ENCODE measurements at places on chromosomes 13 and 19.

DNA sequence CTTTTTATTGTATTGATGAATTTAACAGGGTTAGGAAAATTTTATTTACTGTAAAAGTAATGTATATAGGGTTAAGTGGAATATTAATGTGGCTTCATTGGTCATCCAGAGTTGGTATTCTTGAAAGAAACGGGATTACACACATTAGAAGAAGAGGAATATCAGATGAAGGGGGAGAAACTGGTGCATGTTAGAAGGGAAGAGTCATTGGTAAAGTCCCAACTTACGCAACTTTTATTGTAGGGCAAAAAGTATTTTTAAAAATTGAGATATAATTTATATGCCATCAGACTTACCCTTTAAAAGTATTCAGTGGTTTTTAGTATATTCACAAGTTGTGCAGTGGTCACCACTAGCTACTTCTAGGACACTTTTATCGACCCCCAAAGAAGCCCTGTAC, 47.3 kb downstream of the DNAJC3 start:
- no peak for DNase-seq

DNA sequence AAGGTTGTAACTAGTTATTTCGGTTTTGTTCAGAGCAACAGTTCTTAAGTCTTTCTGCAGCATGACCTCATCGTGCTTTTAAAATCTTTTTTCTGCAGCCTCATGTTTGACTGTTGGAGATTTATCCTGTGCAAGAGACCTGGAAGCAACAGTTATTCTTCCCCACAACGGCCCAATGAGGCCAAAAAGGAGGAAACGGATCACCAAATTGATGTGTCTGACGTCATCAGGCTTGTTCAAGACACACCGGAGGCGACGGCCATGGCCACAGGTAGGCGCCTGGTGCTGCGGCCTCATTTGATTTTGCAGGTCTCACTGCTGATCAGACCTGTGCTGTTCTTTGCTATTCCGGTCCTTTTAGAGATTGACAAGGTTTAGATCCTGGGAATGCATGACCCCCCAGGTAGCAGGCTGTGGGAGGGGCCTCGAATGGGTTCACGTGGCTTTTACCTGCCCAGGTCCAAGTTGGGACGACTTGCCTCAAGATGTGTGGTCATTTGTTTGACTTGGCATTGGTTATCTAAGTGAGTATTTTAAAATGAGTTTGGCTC, 66.8 kb upstream of the MCF2L start:
- DNase-seq, result no peak

DNA sequence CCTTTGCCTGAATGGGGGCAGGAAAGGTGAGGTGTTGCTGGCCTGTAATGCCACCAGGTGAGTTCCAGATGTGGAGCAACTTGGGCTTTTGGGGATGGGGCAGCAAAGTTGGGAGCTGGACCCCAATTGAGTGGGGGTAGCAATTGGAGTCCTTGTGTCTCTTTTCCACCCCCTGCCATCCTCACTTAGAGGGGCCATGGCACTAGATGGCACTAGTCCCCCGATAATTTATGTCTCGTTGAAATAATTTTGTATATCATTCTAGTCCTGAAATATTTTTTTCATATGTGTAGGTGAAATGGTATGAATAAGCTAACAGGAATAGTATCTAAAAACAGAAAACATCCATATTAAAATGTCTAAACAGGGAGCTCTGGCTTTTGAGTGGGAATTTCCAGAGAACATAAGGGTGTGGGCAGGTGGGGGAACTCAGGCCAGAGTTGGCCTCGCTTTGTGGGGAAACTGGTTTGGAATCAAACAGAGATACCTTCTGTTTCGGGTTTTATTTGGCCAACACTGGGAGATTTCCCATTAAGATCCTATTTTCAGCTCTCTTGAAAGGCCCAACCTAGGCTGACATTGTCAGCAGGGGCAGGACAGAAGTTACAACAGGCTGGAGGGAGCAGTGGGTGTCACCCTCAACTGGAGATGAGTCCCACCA, 3.4 kb downstream of the ZNF576 start:
- DNase-seq, result no peak

DNA sequence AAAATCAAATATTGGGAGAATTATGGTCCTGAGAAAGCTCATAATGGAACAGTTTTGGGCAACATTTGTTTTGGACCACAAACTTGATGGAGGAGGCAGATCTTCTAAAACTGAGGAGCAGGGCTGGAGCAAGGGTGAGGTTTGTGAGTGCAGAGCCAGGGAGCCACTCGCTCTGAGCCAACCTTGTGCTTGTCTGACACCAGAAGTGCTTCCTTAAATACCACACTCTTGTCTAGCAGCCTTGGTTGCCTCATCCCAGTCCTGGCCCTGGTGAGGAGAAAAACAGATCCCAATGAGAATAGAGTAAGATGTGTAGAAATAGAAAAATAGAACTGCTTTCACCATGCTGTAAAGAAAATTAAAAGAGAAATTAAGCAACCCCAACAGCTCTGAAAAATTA, 6.7 kb downstream of the ZNF317 start:
- DNase-seq, result no peak

- no peak for DNase-seq
These were observed 82.8 kb downstream of the CRYL1 start for GRCh38 chr13:20442798-20443381.

GRCh38 chr19:16289594-16289993, 35.0 kb upstream of the KLF2 start:
- no peak for DNase-seq

DNA sequence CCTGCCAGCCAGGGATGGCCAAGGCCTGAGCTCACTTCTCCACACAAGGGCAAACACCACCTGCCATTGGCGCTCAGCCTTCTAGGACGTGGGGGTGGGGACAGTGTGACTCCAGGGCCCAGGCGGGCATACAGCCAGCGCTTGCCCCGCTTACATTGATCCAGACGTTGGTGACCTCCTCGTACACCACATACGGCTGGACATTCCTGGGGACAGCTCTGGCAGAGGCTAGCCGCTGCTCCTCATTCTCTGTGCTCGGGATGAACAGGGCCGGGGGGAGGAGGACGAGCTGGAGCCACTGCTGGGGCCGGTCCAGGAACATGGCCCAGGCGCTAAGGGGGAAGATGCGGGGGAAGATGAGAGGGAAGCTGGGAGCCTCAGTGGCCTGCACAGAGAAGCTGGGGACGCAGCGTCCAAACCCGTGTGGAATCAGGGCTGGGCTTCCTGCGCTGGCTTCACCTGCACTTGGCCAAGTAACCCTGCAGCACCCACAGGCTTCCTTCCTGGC, 25.1 kb upstream of the MYDGF start:
- DNase-seq, result no peak

DNA sequence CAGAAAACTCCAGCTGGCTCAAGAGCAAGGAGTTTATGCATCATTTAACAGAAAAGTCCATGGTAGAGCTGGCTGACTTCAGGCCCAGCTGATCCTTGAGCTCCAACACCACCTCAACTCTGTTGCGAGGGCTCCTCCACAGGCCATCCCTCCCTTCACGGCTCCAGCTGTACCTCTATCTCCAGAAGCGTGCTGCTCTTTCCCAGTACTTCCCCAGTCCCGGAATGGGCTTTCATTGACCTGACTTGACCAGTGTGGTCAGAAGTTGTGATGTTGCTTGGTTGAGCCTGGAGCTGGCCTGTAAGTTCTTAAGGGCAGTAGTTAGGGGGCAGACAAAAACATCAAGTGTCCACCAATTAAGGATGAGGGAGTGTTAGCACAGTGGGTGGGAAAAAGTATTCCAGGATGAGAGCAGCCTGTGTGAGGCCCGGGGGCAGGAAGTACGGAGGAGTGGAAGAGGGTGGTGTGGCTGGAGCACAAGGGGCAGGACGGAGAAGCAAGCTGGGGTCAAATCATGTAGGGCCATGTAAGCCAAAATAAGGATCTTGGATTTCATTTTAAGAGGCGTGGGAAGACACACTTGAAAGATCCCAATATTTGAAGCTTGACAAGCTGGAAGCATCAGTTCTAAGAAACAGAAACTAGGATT, 24.0 kb downstream of the SKA3 start:
- DNase-seq, result no peak

DNA sequence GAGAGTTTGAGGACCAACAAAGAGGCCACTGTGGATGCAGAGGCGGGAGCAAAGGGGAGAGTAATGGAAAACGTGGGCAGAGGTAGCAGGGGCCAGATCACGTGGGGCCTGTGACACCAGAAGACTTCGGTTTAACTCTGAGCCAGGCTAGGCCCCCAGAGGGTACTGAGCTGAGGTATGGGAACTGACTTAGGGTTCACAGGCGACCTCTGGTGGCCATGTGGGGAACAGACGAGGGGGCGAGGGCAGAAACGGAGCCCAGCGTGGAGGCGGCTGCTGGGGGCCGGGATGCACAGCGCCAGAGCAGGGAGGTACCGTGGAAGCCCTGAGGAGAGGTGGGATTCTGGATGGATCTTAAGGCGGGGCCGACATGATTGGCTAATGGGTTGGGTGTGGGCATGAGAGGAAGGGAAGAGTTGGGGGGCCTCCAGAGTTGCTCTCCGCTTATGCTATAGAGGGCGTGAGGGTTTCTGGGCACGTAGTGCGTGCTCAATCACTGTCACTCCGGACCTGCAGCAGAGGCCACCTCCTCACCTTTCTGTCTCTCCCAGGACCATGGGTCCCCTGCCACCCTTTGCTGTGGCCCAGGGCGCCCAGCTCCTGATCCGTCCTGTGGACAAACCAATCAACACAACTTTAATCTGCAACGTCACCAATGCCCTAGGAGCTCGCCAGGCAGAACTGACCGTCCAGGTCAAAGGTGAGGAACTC, 13.7 kb downstream of the PVR start:
- peak; percentile 80 for DNase-seq

DNA sequence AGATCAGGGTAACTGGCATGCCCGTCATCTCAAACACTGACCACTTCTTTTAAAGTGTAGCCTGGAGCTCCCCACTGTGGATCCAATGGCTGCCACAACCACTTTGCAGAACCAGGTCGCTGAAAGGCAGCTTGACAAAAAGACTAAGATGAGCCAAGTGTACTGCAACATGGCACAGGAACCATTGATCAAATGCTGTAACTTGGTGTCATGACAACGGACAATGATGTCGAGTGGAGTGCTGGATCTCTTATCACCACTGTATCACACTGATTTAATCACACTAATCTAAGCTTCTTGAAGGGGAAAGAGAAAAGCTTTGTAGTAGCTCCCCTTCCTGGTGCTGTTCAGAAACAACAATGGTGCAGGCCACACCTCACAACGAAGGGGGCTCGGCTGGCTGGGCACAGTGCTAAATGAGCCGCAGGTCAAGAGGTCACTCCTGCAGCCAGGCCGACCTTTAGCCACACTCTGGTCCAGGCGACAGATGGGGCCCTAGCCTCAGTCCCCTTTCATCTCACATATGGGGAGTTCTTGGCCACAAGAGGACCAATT, 2.2 kb upstream of the TNFRSF19 start:
- no peak for DNase-seq

DNA sequence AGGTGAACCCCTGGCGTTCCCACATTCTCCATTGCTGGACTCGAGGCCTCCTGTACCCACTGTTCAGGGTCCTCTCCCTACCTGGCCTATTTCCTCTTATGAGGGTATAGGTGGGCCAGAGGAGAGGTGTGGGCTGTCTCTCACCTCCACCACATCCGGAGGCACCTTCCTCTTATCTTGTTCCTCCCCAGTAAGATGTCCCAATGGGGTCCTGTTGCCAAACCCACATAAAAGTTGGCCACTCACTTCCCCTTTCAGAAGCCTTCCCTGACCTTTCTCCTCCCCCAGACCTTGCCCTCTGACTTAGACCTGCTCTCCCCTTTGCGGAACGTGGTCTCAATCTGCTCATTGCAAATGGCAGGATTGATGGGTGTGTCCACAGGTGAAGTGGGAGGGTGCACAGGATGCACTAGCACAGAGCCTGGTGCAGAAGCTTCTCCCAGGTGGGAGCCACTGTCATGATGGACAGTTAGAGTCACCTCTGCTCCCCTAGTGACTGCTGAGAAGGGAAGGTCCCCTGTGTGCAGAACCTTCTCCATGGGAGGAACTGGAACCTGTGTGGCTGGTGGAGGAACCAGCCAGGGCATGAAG, 1.3 kb downstream of the CYP4F3 start:
- DNase-seq, result no peak

DNA sequence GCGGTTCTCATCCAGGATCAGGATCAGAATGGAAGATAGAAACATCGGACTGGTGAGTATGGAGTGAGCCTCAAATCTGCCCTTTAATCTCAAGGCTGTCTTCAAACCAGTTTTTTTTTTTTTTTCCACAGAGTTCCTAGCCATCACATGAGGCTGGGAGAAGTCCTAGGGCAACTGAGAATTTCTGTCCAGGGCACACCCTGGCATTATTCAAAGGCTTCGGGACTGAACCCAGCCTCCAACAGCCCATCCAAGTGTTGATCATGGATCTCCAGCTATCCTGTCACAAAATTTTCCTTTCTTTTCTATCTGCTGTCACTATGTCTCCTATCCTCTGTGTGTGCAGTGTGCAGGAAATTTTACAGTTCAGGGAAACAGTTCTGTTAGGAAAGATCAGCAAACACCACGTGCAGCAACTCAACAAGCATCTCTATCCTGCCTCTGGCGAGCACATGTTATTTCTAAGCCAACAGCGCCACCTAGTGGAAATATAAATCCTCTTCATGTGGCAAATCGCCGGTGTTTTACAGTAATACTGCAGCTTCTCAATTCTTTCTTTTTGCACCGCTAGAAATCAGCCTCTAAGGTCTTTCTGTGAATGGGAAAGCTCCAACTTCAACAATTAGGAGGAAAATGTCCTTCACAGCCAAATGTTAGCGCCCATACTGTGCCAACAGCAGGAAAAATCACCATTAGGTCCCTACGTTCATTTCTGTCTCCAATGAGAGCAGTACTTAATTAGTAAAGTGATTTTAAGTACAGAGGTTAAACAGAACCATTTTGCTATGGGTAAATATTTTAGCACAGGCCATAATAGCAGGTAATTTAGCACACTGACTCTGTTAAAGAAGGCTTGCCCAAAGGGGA, 21.4 kb upstream of the ZNF181 start:
- DNase-seq, result no peak

DNA sequence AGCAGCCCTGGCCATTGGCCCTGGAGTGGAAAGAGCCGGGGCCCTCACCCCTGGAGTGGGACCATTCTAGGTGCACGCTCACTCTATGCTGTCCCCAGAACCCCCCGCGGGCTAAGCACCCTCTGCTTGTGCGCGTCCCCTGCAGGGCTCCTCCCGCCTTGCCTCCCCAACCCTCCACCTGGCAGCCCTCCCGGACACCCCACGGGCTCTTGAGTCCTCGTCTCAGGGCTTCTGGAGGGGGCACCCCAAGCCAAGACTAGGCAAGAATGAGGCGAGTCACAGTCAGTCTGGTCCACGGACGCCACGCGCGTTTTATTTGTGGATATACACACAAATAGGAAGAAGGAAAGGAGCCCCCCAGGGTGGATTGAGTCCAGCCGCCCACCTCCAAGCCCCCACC, 7.0 kb upstream of the TMEM161A start:
- DNase-seq, result no peak

GRCh38 chr13:78046331-78046730, 127.7 kb upstream of the EDNRB start:
- DNase-seq, result no peak

Measured in mesothelial cell of epicardium (in vitro differentiated cells).